C1 segment of cervical spinal cord (tissue), 14 donors: ENCODE measurements at places on chromosomes 7 and 10.

- no peak for DNase-seq
Measured at GRCh38 chr10:44853148-44853734, 57.9 kb upstream of the TMEM72 start.

GRCh38 chr10:10222304-10222841, 795.3 kb upstream of the CELF2 start:
- DNase-seq = no peak

GRCh38 chr10:52940921-52941320, 168.3 kb upstream of the MBL2 start:
- DNase-seq = no peak

GRCh38 chr10:22023508-22023907, 20.0 kb upstream of the DNAJC1 start:
- DNase-seq = no peak

- no peak for DNase-seq
Measured at GRCh38 chr7:17535776-17536175, 237.3 kb downstream of the AHR start.

- no peak for DNase-seq
Measured at GRCh38 chr7:93226310-93226709, at the start of gene HEPACAM2. Gene HEPACAM2, minus strand, starts transcription at chr7:93226469.
